SW480 (cell line): ENCODE measurements at places on chromosomes 3 and 15.

DNA sequence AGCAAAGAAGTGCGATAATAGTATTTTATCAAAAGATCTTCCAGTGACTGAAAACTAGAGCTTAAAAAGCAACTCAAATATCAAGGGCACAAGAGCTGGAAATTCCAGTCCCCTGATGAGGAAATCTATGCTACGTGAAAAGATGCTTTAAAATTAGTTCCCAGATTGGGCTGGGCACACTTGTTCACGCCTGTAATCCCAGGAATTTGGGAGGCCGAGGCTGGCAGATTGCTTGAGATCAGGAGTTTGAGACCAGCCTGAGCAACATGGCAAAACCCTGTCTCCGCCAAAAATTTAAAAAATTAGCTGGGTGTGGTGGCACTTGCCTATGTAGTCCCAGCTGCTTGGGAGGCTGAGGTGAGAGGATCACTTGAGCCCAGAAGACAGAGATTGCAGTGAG is 138.8 kb downstream of the SEMA6D start:
- no peak for DNase-seq

DNA sequence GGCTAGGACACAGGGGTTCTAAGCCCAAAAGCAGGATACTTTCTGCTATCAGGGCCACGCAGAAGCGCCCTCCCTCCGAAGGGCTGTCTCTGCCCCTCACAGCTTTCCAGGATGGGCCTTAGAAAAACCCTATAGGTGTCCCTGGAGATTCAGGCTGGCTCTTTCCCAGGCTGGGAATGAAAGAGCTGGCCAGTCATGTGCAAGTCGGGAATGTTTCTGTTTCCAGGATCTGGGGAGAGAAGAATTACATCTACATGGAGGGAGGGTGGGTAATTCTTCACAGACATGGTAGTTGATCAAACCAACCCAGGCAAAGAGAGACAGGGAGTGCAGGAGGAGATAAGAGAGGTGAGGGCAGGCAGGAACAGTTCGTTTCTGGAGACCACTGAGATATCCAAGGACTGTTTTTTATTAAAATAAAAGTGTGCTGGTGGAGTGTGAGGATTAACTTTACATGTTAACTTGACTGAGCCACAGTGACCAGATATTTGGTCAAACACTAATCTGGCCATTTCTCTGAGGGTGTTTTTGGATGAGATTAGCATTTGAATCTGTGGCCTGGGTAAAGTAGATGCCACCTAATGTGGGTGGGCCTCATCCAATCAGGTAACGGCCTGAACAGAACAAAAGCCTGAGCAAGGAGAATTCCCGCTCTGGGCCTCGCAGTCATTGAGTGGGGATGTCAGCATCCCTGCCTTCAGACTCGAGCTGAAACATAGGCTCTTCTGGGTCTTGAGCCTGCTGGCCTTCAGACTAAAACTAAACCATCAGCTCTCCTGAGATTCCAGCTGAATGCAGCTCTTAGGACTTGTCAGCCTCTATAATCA is 15.3 kb downstream of the NUP210 start:
- DNase-seq = no peak

- DNase-seq = no peak
These were observed 141.9 kb downstream of the P3H2 start for GRCh38 chr3:189978753-189979152.

DNA sequence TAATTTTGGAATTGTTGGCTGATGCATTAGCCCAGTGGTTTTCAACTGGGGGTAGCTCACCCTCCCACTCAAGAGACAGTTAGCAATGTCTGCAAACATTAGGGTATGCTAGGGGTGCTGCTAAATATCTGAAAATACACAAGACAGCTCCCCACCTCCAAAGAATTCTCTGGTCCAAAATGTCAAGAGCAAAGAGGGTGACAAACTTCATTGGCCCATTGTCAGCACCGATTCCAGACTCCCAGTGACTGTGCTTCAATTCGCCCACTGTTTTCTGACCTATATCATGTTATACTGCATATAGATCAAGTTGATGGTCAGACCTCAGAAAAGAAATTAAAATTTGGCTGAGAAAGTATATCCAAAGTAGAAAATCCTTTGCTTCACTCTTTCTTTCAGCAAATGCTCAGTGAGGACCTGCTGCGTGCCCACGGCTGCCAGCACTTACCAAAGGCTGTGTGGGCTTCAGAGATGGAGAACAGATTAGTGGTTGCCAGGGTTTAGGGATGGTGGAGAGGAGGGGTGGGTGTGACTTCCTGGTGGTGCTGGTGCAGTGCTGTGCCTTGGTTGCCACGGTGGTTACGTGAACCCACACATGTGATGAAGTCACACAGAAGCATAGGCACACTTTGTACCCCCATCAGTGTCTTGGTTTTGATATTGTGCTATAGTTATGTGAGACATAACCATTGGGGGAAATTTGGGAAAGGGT is 204.0 kb downstream of the PLCL2 start:
- no peak for DNase-seq

DNA sequence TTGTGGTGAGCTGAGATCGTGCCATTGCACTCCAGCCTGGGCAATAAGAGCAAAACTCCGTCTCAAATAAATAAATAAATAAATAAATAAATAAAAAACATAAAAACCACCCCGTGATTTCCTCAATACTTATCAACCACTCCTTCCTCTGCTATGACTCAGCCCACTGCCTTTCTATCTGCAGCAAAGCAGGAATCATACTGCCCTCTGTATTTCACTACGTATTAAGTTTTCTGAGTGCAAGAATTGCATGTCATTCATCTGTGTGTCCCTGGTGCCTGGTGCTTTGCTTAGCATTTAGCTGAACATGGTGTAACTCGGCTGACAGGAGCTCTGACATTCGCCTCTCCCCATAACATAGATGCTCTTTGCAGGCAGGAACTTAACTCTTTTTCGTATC is 7.1 kb downstream of the LSG1 start:
- DNase-seq = no peak

DNA sequence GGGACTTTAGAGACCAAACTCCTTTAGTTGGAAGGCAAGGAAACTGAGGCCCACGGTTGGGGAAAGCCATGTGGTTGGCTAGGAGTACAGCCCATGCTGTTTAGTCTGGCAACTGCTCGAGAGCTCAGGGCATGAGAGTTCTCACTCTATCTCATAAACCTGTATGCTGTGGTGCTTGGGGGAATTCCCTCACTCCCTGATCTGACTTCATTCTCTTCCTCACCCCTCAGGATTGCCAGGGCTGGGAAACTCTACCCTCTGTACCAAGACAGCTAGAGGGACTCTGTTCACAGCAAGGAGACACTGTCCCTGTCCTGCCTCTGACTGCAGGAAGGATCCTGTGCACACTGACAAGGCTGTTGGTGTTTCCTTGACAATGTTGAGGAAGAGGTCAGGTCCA is 230.2 kb downstream of the ZNF621 start:
- no peak for DNase-seq

DNA sequence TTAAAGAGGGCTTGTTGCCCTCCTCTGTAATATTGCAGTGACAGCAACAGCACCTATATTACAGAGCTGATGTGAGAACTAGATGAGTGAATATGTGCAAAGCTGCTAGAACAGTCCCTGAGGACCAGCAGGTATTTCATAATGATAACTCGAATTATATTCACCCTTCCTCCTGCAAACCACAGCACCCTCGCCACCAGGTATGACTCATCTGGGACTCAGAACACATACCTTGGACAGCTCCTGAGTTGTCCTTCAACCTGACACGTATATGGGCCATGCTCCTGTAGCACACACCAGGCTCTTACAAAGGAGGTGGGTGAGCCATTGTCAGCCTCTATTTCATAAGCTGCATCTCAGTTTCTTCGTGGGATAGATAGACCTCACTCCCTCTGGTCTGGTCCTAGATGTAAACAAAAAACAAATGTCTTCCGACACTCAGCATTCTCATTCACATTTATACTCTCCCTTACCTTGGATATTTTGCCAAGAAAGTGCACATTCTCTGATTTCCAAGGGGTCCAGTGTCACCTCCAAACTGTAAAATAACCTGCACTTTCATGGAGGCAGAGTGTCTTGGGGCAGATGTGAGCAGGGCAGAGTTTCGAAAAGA is 124.5 kb downstream of the TLE3 start:
- DNase-seq = peak; percentile 91

- no peak for DNase-seq
These were observed 789.2 kb downstream of the DIPK2A start for GRCh38 chr3:144760831-144761230.

GRCh38 chr3:113151461-113152031 is 59.8 kb upstream of the BOC start:
- DNase-seq = no peak

- DNase-seq = no peak
These were observed 114.7 kb downstream of the SNRK start for GRCh38 chr3:43400781-43401730.

GRCh38 chr15:51602484-51602883 is 20.1 kb downstream of the DMXL2 start:
- no peak for DNase-seq

DNA sequence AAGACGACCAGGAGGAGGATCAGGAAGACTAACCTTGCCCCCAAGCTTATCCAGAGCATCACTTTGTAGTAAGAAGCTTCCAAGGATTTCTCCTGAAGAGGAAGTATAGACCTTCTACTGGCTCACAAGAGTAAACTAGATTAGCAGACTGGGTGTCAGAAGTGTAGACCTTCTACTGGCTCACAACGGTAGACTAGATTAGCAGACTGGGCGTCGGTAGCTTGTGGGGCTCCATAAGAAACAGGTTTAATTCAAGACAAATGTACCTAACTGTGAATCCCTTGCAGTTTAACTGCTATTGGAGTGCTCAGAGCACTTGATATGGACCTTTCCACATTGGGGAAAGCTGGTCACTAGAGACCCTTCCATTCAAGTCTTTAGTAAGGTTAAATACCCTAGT is 12.9 kb downstream of the FBXO40 start:
- no peak for DNase-seq
